H7 (cell line): ENCODE measurements at places on chromosomes 12 and 14.

DNA sequence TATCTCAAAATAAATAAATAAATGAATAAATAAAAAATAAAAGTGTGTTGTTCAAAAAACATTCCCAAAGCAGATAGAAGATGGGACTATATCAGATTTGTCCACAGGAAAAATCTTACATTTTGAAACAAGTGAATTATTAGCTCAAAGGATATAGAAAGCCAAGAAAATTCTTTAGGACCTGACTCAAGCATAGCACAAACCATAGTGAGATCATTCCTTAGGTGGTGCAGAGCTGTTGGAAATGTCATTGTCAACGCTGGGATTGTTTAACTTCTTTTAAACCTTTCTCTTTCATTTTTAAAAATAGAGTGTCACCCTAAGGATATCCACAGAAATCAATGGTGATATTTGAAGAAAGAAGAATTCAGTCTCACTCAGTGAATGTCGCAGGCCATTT, 43.5 kb downstream of the DRAM1 start:
- DNase-seq: no peak

DNA sequence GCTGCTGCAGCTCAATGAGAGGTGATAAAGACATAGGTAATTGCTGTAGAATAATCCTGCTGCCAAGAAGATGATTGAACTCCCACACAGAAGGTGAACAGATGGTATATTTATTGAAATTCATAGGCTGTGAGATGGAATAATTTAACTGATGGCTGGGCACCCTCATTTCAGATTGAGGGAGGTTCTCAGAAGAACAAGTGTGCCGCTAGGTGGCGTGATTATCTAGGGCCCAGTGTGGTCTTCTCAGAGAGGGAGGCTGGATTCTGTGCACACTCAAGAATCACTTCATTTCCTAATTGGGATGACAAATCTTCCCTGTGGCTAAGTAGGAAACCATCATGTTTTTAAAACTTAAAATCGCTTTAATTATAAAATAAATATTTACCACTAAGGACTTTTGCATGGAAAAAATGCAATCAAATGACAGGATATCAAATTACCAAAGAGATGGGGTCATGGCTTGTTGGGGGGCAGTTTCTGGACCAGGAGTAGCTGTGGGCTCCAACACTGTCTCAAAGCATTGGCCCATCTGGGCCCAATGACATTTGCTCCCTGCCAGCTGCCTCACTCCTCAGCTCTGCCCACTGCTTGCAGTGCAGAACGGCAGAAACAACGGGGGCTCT, 132.3 kb downstream of the SNAPC1 start:
- peak; percentile 33 for DNase-seq

DNA sequence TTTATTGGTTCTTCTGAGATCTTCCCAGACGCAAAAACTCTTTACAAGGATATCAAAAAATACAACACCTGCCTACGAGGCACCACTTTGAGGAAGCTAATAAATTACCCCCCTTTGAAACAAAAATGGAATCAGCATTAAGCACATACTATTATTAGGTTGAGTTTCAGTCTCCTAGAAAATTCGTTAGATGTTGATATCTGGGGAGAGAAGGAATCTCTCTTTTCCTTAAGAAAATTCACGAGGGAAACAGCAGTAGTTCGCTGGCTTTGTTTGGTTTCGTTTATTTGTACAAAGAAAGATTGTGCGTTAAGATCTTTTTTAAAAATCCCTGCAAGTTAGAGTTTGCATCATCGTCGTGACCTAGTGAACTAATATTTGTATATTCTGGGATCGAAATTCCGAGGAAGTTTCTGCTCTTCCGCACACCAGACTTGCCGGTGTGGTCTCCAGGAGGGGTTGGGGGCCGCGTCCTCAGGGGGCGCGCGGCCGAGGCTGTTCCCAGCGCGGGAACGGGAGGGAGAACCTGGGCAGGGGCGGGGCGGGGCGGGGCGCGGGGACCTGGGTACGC, 12.1 kb downstream of the NKX2-1 start:
- no peak for DNase-seq

DNA sequence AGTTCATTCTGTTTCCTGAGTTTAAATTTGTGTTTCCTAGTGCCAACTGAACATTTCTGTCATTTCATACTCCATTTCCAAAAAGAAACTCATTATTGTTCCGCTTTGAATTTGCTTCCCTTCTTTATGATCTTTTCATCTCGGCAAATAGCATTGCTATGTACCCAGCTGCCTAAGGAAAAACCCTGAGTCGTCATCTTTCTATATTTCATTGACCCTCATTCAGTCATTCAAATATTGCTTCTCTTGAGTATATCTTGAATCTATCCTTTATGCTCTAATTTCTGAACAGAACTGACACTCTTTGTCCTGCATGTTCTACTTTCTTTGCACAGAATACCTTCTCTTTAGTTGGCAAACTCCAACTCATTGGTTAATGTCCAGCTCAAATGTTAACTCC, 35.9 kb downstream of the ADIPOR2 start:
- no peak for DNase-seq

- DNase-seq: no peak
Measured at GRCh38 chr12:62396750-62397149, 69.9 kb upstream of the MON2 start.

- DNase-seq: no peak
Measured at GRCh38 chr12:15216036-15216889, 5.0 kb downstream of the RERG start.

- DNase-seq: peak; percentile 74
Measured at GRCh38 chr14:37584211-37585100, 10.6 kb downstream of the FOXA1 start.
